ENCODE measurements at places on chromosomes 6 and 20.

DNA sequence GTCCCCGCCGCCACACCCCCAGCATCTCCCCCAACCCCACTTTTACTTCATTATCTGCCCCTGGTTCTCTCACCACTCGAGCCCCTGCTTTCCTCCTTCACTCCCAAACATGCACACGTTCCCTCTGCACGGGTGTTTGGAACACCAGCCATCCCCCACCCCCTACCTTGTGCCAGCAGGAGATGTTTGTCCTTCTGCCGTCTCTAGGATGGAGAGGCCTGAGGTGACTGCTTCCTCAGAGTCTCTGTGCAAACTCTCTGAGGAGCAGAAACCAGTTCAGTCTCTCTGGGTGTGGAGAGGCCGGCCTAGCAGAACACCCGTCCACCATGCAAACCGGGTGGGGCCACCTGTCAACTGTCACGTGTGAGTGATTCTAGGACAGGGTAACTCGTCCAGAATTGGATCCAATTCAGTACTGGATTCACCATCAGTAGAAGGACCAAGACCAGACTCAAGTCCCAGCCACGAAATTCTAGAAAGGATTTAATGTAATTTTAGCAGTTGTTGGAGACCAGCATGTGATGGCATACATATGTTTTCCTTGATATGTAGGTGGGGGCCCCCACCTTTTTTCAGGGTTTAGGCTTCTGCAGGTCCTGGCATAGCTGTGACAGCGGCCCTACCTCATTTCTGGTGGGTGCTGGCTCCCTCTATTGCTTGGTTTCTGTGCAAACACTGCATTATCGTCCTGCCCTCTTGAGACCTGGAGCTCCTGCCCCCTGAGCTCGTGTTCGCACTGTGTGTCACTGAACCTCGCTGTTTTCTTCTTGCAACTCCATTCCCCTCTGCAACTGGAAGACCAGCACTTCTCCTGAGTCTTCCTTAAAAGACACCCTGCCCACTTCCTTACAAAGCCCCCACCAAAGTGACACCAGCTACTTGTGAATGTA is at the start of gene RAET1E:
Gene RAET1E, minus strand, starts transcription at position 259 of the 890 bp plus-strand sequence. CDS start 7,212 bp downstream, outside the sequence.
- no peak for DNase-seq

- no peak for DNase-seq
These were observed 437.8 kb upstream of the HSF2 start for GRCh38 chr6:121961619-121962125.

- DNase-seq, result peak; percentile 73
These were observed 14.8 kb upstream of the FAM83C start for GRCh38 chr20:35306931-35307517.

DNA sequence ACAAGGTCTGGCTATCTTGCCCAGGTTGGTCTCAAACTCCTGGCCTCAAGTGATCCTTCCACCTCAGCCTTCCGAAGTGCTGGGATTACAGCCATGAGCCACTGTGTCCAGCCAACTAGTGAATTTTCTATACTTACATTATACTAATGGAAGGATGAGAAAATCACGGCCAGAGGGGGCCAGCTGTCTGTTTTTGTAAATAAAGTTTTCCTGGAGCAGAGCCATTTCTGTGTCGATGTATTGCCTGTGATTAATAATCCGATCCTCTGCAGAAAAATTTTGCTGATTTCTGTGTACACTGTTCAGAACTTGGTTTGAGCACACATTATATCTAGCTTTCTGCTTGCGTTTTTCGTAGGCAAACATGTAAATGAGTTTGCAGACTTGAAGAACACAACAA is 28.8 kb downstream of the PTPRT start:
- no peak for DNase-seq

- no peak for DNase-seq
These were observed 173.7 kb upstream of the LRFN2 start for GRCh38 chr6:40760887-40761286.

- no peak for DNase-seq
These were observed 606.0 kb upstream of the BTBD3 start for GRCh38 chr20:11311659-11312224.

- DNase-seq, result peak; percentile 47
These were observed 49.4 kb downstream of the TMC2 start for GRCh38 chr20:2585811-2586210.

DNA sequence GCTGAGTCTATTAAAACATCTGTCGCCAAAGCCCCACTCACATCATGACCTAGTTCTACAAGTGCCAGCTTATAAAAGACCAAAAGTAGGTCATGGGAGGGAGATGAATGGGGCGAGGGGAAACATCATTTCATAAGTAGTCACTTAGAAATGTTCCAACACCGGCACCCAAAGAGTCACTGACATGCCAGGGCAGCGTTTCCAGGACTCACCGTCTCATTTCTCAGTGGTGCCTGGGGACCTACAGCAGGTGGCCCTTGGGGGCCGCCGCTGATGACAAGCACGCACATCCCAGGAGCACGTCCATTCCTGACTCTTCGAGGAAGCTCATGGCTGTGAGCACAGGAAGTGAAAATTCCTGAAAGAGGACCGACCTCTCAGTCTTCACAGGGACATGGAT is 260.4 kb downstream of the CDH4 start:
- no peak for DNase-seq

DNA sequence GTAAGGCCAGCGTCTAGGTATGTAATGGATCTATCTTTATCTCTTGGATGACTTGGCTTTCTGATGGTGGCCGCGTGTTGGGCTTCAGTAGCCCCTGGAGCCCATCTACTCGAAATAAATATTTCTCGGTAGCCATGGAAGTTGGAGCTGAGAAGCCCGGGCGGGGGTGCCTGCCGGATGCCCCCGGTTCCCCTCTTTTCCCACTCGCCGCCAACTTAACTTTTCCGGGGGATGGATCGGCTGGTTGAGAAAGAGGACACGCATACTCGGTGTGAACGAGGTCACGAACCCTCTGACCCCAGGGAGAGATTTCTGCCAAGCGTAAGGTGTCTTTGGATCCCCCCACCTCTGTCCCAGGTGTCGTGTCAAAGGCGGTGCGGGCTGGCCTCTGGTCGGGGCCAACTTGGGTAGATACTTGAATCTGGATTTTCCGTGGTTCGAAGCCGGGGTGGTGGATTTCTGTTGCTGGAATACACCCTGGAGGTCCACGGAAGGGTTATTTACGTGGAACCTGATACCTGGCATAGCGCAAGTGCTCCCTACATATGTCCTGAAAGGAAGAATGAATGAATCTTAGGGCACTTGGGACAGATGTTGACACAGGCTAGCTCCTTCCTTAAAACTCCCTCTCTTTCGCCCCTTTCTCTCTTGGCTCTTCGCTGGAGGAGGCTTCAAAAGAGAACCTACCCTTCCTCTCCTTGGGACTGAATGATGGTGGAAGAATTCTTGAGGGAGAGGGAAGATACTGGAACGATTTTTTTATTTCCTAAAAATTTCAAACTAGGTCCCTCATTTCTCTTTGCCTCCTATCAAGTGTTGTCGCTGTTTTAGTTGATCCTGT is 996 bp downstream of the DOK5 start:
- DNase-seq, result peak; percentile 23

- no peak for DNase-seq
These were observed 25.5 kb downstream of the ABHD12 start for GRCh38 chr20:25364879-25365699.

DNA sequence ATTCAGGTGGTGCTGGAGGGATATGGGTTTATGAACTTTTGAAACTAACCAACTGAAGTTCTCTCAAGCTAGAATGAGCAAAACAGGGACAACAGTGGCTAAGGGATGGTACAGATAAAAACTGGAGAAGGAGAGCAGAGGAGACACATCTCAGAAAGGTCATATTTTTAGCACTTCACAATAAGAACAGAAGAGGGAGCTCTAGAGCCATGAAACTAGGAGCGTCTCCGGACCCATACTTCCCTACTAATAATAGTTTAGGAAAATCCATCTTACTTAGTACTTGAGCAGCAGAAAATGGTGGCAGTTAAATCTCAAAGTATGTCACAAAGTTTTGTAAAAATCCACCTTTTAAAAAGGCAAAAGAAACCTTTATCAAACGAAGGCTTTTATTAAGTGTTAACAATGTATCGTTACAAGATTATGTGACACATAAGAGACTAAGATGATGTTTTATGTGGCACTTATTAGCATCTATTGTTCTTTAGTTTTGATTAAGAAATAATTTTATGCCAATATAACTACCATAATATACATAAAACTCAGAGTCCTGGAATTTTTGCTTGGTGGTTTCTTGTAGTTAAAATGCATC is 278.6 kb downstream of the TBC1D32 start:
- DNase-seq, result peak; percentile 69

DNA sequence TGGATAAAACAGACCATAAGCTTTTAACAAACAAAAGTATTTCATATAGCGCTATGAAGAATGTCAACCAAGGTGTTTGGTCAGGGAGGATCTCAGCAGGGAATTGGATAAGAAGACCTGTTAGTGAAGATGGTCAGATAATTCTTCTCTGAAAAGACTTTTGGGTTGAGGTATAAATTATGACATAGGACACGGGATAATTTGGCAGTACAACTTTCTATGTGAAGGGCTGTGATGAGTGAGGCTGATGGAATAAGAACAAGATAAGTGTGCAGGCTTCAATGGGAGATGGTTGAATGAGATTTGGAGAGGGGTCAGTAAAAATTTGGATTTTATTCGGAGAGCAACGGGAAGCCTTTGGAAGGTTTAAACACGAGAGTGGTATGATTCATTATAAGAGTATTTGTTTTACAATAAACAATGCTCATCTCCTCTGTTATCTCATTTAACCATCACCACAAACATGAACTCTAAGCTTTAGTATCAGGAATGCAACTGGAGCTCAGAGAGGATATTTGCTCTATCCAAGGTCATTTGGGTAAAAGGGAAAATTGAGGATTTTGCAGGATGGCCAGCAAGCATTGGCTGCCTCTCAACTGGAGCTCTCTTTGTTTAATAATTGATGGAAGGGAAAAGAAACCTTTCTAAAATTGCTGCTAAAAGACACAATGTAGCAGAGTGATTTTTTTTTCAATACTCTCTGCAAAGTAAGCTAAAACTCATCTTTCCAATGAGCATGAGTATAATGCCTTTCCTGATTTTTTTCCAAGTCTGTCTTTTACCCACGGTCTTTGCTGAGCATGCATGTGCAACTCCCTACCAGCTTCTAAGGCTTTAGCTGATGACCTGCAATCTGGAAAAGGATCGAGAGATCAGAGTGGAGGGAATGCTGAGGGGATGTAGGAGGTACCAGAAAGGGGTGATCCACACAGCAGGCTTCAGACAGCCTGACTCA is 534.0 kb downstream of the CBLN4 start:
- no peak for DNase-seq

DNA sequence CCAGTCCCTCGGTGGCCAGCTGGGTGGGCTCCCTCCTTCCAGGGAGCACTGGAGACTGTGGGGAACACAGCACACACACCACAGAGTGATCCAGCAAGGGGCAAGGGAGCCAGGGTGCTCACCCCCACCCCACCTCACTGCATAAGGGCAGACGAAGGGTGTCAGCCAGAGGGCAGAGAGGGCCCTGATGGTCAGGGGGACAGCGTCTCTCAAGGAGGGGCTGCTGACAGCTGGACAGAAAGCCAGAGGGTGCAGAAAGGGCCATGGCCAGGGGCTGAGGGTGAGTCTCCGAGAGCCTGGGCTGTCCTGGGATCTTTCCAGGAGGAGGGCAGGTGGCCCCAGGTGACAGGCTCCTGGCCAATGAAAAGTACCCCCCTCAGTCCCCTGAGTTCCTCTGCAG is 73.4 kb upstream of the PMEPA1 start:
- DNase-seq, result no peak

DNA sequence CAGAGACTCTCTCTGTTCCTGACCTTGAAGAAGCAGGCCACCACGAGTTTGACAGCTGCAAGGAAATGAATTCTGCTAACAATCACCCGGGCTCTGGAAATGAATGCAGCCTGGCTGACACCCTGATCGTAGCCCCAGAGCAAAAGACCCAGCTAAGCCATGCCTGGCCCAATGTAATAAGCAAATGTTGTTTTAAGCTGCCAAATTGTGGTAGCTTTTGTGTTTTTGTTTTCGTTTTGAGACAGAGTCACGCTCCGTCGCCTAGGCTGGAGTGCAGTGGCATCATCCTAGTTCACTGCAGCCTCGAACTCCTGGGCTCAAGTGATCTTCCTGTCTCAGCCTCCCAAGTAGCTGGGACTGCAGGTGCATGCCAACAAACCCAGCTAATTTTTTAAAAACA is 3.3 kb upstream of the OXT start:
- DNase-seq, result no peak

- no peak for DNase-seq
These were observed 189.0 kb downstream of the SLC16A10 start for GRCh38 chr6:111276335-111276734.

- no peak for DNase-seq
These were observed 21.5 kb downstream of the GSTA3 start for GRCh38 chr6:52887910-52888524.

DNA sequence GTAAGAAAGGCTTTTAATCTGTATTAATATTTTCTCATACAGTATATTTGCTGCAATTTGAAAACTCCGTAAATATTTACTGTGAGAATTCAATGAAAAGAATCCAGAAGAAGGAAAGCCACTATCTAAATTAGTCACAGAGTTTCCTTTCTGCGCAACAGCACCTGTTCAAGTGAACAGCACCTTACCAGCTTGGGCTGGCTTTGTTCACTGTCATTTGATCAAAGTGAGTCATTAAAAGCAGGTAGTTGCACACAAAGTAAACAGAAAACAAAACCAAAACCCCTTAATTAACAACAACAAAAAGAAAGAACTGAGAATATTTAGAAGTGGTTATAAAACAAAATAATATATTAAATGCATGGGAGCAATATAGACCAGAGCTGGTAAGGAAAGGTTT is 12.8 kb downstream of the SMLR1 start:
- no peak for DNase-seq

DNA sequence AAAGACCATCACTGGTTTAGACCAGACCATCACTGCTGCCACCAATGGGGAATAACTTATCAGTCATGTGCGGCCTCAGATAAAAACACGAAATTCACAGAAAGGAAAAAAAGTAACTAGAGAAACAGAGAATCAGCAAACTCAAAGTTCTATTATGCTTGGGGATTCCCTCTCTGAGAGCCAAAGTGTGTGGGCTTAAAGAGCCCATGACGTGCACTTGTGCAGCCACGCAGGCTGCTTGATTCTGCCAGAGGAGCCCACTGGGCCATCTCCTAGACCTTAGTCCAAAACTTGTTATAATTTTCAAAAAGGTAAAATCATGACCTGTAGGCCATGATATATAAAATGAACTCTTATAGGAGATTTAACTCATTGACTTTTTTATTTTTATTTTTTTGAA is 15.2 kb downstream of the RAB44 start:
- no peak for DNase-seq

GRCh38 chr6:28399350-28400121 is at the start of gene ZSCAN12:
TSS of gene ZSCAN12 (minus strand) at chr6:28399747. CDS start at chr6:28398405, 1,342 bp downstream.
- DNase-seq, result peak; percentile 90

- DNase-seq, result no peak
These were observed 152.7 kb downstream of the EYA4 start for GRCh38 chr6:133393891-133394290.
